ELF-1 (cell line): ENCODE measurements at places on chromosomes 16 and 17.
A peak's percentile ranks its signal among the peaks of the same experiment; 100 is the strongest.

DNA sequence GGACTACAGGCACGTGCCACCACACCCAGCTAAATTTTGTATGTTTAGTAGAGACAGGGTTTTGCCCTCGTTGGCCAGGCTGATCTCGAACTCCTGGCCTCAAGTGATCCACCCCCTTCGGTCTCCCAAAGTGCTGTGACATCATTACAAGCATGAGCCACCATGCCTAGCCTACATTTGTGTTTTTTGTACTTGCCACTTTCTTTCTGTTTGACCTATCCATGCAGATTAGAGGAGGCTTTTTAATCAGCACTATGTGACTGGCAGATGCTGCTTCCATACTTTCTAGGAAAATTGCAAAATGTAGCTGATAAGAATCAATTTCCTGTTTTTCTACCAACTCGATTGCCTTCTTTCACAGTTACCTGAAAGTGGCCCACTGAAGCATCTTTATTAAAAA is 57.3 kb downstream of the B9D1 start:
- no peak for DNase-seq

DNA sequence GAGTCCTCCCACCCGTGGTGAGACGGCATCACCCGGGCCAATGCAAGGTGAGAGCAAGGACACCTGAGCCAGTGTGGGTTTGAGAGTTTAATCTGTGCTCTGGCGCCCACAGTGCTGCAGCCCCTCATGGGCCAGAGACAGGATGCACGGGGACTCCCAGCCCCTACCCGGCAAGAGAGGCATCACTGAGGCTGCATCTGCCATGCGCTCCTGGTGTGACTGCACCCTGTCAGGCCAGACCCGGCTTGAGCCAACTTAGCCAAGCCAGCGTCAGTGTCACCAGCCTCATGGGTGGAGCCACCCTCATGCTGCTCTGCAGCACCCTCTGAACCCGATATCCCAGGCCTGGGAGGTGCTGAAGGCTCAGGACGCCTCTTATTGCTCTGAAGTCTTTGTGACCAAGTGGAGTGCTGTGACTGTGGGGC is 1.3 kb upstream of the BRICD5 start:
- no peak for DNase-seq

GRCh38 chr16:12398029-12398682 is 405.5 kb downstream of the CPPED1 start:
- no peak for DNase-seq

GRCh38 chr16:70467113-70467512 is 12.7 kb downstream of the FCSK start:
- no peak for DNase-seq

- peak; percentile 78 for DNase-seq
Observed at GRCh38 chr17:17837380-17837821, 615 bp upstream of the SREBF1 start.

GRCh38 chr16:74026373-74027281 is 270.0 kb upstream of the PSMD7 start:
- peak; percentile 76 for DNase-seq

- DNase-seq: peak; percentile 54
Observed at GRCh38 chr16:77951788-77952187, 70.6 kb upstream of the CLEC3A start.

GRCh38 chr17:78124081-78124835 is 4.3 kb downstream of the TMC6 start:
- no peak for DNase-seq

GRCh38 chr16:7571366-7571765 is 238.7 kb downstream of the RBFOX1 start:
- DNase-seq: no peak
